ENCODE measurements at places on chromosomes 4 and X. TPM values are rescaled to one million over a fixed set of nuclear protein-coding genes. Genes with fewer than 3 reads are reported as not detected.

GRCh38 chr4:30770812-30771211 lies 50.6 kb downstream of the PCDH7 start:
- no peak for DNase-seq
- no peaks in the 10 kb centered on the region for H3K27me3 ChIP-seq
- no peak overlapping the region for H3K27ac ChIP-seq
- no peak overlapping the region for H3K4me3 ChIP-seq

DNA sequence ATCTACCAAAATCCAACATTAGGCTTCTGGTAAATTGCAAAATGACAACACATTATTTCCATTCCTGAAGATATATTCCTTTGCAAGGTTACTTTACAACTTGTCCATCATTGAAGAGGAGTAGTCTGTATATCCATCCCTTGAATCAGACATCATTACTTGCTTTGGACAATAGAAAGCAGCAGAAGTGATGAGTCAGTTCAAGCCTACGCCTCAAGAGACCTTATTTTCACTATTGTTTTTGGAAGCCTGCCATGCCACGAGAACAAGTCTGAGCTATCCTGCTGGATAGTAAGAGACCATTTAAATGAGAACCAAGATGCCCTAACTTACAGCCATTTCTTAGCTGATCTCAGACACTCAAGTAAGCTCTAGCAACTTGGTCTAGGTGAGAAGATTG lies 246.0 kb upstream of the HHIP start:
- no peaks in the 10 kb centered on the region for H3K4me1 ChIP-seq
- no peak overlapping the region for H3K27ac ChIP-seq
- no peak for DNase-seq
- no peaks in the 10 kb centered on the region for H3K36me3 ChIP-seq

DNA sequence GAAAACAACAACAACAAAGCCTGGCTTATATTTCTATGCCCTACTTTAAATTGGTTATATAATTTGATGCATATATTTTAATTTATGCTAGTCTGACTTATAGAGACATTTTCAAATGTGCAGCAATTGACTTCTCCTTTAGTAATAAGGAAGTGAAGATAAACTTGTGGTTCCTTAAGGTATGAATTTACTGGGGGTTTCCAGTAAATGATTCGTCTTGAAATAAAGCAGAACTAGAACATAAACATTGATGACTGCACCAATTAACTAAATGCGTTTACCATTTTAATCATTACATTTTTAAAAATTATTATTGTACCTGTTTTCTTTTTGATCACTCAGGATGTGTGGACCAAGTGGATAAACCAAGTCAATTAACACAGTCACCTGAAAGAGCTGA lies 99.6 kb upstream of the CCSER1 start:
- H3K27me3 ChIP-seq, result no peaks in the 10 kb centered on the region
- H3K27ac ChIP-seq, result no peak overlapping the region
- H3K36me3 ChIP-seq, result no peaks in the 10 kb centered on the region
- no peak for DNase-seq
- H3K4me1 ChIP-seq, result no peaks in the 10 kb centered on the region

Gene IRS4
- total RNA-seq, result not detected

Gene FHIP1A
- 0.04 TPM for total RNA-seq

Data from K562 (cell line).